ENCODE measurements at places on chromosomes 5 and 9.

- DNase-seq, result no peak
Measured at GRCh38 chr5:149325166-149325735, 20.0 kb upstream of the GRPEL2 start.

DNA sequence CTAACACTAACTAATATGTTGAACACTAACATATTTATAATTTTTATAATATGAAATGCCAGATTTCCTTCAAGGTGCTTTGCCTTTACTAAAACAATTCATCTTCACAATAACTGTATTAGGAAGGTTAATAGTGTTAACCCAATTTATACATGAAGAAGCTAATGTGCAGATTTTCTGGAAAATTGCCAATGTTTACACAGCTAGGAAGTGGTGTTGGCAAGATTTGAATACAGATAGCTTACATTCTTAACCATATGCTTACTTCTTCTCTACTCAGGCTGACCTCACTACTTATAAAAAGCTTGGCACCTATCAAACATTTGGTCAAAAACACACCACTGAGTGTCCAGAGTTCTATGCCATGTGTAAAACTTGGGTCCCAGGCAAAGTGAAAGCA lies 445.4 kb upstream of the ITGA1 start:
- DNase-seq, result no peak

DNA sequence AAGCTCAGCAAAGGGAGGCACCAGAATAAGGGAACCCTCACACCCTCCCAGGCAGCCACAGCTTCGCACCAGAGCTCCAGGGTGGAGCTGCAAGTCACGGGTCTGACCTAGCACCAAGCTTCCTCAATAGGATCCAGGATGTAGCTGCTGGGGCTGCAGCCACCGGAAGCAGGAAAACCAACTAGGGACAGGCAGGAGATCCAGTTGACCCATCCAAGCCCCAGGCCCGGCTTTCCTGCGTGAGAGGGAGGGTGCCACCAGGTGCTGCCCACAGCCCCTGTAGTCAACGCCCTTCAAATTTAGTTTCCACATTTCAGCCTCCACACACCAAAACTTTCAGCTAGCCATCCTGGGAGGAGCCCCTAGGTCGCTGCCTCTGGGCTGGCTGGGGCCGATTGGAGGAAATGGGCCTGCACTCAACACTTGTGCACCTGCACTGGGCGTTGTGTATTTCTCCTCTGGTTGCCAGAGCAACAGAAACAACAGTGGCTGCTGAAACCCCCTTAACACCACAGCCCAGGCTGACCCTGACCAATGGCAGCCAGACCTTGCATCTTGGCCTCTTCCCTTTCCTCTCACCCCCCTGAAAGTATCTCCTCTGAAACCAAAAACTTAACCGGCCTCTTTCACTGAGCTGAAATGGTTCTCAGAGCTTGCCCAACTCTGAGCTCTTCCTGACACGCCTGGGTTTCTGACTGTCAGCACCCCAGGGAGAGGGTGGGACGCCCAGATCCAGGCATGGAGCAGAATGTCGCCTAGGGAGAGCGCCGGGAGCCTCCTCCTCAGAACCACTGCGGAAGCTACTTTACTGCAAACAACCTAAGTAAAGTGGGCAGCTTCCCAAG lies 226.5 kb upstream of the MAP3K1 start:
- no peak for DNase-seq

GRCh38 chr9:27628311-27628710 lies 55.0 kb upstream of the C9orf72 start:
- DNase-seq, result no peak

- peak; percentile 66 for DNase-seq
Measured at GRCh38 chr5:151592855-151593408, 1.8 kb upstream of the FAT2 start.

Data from Calu3 (cell line).